ENCODE measurements at places on chromosomes 6 and 20. TPM values are rescaled to one million over a fixed set of nuclear protein-coding genes. Genes with fewer than 3 reads are reported as not detected.

KCNK5 gene
- total RNA-seq: not detected

DNA sequence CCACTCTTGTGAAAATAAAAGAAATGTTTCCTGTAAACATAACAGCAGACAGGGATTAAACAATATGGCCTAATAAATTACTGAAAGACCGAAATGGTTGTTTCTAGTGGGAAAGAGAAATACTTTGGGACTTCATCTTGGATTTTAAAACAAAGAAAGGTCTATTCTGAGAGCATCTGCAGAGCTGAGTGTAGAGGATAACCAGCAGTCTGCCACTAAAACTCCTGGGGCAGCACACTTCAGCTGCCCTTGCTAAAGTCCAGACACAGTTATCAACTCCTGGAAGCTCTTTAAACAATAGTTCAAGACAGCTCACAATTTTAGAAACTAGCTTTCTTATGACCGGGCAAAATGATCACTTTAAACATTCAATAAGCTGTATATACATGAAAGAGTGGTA lies 38.6 kb downstream of the AKIRIN2 start:
- DNase-seq: no peak

SRSF12 gene
- not detected for total RNA-seq

DNA sequence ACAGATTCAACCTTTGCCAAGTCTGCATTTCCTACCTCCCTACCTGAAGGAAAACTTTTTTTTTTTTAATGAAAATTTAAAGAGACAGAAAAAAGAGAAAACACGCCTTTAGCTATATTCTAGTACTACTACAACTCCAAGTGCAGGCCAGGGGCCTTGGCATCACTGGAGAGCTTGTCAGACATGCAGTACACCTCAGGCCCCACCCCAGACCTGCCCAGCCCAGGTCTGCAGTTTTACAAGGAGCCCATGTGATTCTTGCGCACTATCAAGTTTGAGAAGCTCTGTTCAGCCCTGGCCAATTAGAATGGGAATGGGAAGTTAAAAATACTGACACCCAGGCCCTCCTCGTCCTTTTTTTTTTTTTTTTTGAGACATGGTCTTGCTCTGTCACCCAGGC lies 85.0 kb downstream of the NFATC2 start:
- DNase-seq: no peak

ADTRP gene
- total RNA-seq: 1.4 TPM

DNA sequence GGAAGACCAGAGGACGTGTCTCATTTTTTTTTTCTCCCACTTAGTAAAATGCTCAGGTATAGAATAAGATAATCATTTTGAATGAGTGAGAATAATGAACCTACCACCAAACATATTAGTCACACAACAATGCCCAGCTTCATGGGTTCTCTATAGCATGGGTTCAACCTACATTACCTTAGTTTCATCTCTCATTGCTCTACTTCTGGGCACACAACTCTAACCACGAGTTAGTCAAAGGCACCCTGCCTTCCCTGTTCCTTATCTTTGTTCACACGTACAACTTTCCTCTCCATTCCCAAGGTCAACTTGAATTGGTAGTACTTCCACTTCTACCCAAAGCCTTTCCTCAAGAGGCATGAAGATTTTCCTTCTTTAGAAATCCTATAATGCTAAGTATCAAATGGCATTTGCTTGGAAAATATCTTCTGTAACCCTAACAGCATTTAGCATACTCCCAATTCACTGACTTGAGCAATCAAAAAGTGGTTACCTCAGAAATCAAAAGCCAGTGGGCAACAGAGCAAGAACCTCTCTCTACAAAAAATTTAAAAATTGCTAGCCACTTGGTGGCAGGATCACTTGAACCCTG lies 20.9 kb downstream of the DEK start:
- DNase-seq: peak; percentile 40

ADGB gene
- not detected for total RNA-seq

GRCh38 chr6:118893064-118893806 lies 717 bp upstream of the ASF1A start:
- peak; percentile 63 for DNase-seq

BMP6 gene
- not detected for total RNA-seq
